ENCODE measurements at places on chromosomes 3 and 15.

DNA sequence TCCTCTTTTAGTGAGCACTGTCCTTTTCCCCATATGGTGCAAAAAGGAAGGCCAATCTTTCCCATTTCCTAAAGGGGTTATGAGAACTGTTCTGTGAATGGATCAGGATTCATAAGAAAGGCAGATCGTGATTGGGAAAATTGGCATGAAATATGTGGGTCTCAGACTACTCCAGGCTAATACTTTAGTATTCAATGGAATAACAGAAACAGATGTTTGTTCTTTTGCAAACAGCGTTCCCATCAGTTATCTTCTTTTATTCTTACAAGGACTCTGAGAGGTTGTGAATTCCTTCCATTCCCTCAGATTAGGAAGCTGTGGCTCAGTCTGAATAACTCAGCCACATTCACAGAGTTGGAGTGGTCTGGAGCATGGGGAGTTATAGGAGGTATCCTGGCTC is 51.3 kb upstream of the MTMR10 start:
- no peak for DNase-seq

GRCh38 chr3:169604568-169604967 is 58.9 kb downstream of the MECOM start:
- no peak for DNase-seq

GRCh38 chr15:41483519-41483918 is 10.2 kb upstream of the ITPKA start:
- DNase-seq: no peak

GRCh38 chr3:137075020-137075419 is 117.2 kb downstream of the IL20RB start:
- DNase-seq: no peak

DNA sequence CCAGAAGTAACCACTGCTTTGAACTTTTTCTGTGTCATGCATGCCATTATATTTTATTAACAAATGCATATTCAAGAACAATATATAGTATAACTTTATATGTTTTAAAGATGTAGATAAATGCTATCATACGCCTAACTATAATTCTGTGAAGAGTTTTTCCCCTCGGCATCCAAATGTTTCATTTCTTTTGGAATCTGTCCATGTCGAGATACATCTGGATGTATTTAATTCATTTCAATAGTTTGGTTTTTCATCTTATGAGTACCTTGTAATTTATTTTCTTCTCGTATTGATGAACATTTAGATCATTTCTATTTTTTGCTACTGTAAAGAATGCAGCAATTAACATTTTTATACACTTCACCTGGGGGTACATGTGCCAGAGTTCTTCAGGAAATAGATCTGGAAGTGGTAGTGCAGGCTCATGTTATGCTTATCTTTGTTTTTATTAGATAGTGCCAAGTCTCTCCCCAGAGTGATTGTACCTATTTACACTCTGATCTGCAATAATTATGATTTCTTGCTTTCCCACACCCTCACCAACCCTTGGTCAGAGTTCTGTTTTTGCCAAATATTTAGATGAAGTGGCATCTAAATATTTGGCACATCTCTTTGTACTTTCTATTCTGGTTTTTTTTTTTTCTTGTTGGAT is 29.7 kb downstream of the USP13 start:
- no peak for DNase-seq

- no peak for DNase-seq
Measured at GRCh38 chr15:73686781-73687256, 2.6 kb downstream of the CD276 start.

GRCh38 chr3:107846279-107846852 is 244.5 kb downstream of the CD47 start:
- DNase-seq: no peak

GRCh38 chr3:107850681-107851080 is 240.2 kb downstream of the CD47 start:
- no peak for DNase-seq

DNA sequence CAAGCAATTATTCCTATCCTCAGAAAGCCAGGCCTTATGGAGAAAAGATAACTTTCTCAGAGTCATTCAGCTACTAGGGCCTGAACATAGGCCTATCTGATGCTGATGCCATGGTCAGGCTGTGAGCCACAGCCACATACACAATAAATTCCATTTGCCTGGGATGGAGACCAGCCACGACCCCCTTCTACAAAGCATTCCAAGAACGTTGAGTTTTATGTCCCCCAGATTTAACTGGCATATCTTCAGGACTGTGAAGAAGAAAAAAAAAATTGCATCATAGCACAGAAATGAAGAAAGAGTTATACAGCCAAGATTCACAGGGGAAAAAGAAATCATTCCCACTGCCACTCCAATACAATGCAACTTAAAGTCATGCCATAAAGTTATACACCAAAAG is 100.0 kb downstream of the THBS1 start:
- no peak for DNase-seq

- DNase-seq: no peak
Measured at GRCh38 chr15:48855501-48856440, 22.2 kb upstream of the EID1 start.

- DNase-seq: no peak
Measured at GRCh38 chr3:178699810-178700209, 163.6 kb downstream of the KCNMB2 start.

DNA sequence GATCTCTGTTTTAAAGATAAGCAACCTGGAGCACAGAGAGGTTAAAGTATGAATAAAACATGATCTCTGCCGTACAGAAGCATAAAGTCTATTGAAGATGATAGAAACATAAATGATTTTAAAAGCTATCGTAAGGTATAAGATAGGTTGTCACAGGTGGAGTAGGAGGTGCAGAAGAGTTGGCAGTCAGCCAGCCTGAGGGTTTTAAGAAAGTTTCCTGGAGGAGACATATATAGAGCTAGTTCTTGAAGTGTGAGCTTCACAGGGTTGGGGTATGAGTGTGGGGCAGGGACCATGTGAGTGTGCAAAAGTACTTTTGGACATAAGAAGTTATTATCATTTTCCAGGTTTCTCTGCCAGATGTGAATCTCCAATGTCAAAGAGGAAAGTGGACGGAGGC is 3.9 kb upstream of the FGF12 start:
- DNase-seq: no peak

DNA sequence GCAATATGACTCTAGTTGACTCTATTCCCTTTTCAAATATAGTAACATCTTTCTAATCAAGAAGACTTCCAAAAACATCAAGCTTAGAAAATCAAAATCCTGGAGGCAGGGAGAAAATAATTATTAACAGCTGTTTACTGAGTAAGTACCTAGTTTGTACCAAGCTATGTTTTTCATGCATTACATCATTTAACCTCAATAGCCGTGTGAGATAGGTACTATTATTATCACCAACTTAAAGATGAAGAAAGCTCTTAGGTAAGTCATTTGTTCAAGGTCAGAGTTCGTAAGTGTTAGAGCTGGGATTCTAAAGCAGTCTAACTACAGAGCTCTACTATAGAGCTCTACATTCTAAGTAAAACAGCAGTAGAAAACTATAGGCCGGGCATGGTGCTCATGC is 41.6 kb downstream of the GSK3B start:
- DNase-seq: no peak

GRCh38 chr15:67911727-67912126 is 71.9 kb upstream of the RNU6-1 start:
- DNase-seq: no peak

DNA sequence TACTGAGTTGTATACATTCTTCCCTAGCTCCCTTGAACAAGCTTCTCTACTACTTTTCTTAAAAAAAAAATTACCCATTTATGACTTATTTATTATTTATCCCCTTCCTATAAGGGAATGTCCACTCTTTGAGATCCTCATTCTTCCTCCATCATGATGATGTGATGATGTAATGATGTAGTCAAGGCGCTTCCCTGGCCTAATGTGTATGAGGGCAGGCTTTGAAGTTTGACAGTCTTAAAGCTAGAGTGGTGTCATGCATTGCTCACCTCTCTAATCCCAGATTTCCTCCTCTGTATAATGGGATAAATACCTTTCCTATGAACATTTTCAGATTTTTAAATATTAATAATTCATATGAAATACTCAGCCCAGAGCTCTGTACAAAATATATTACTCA is 486.0 kb upstream of the TPRG1 start:
- no peak for DNase-seq
